ENCODE measurements at places on chromosomes 5 and 9.

- no peak for DNase-seq
Measured at GRCh38 chr5:10675177-10675700, 85.8 kb downstream of the DAP start.

DNA sequence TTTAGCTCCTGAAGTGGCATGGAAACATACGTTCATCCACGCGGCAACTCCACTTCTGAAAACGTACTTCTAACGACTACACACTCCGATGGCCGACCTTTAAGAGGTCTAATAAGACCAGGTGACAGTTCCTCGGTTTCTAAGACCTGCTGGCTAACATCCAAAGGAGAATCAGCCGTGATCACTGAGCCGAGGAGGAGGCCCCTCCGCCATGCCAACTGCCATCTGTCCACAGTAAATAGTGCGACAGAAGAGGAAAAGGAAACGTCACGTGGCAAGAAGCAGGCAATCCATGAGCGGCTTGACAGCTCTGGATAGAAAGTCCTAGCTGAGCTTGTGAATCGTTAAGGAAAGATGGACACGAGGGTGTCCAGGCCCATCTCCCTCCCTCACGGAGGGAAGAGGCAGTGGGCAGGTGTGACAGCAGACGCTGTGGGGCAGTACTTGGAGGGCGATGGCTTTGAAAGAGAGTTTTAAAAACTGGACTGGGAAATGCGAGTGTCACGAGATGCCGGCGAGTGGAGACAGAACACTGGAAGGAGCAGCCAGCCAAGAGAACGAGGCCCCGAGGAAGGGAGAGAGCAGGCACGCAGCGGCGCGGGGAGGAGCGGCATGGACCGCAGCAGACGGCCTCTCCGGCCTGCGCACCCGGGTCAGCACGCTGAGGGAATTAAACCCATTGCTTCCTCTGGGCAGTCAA, 66.7 kb upstream of the TBC1D9B start:
- no peak for DNase-seq

DNA sequence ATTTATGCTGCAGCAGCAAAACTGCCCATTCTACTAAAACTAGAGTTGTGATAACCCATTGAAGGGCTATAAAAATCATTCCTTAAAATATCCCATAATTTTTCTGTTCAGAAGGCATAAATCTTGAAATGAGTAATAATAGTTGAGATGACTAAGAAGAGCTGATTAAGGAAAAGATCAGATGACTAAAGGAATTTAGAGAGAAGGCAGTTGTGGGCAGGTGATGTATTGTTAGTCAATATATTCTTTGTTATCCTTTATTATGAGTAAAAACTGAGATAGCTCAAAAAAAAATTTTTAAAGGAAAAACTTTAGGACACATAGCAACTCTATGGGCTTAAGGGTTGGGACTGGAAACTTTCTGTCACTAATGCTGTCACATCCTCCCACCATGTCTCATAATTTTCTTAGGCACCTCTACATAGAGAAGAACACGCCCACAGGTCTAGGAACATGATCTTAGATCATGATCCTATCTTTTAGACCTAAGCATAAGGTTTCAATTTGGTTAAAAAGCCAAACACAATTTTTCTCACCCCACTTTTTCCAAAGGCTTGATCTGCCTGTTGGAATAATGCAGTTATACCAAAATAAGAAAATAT, 597.5 kb upstream of the MEF2C start:
- no peak for DNase-seq

- no peak for DNase-seq
Measured at GRCh38 chr9:18319918-18320445, 154.0 kb upstream of the ADAMTSL1 start.

- DNase-seq, result no peak
Measured at GRCh38 chr5:79850316-79850822, 140.7 kb downstream of the MTX3 start.

Measured in stimulated activated CD4-positive, alpha-beta T cell treated with anti-CD3 and anti-CD28 coated beads, Interleukin-12 subunit alpha, Interleukin-12 subunit beta, amount 100 ng/mL, for 24 hours (primary cell).